Aorta (tissue), 5 donors: ENCODE measurements at places on chromosomes 6 and 20.
A peak's percentile ranks its signal among the peaks of the same experiment; 100 is the strongest.

GRCh38 chr20:54792688-54793087 is 317.3 kb downstream of the DOK5 start:
- no peak for DNase-seq

- peak; percentile 51 for DNase-seq
These were observed 55.7 kb upstream of the BHLHE23 start for GRCh38 chr20:63062188-63063140.

GRCh38 chr6:138383776-138384175 is 6.1 kb downstream of the SMIM28 start:
- DNase-seq = no peak

DNA sequence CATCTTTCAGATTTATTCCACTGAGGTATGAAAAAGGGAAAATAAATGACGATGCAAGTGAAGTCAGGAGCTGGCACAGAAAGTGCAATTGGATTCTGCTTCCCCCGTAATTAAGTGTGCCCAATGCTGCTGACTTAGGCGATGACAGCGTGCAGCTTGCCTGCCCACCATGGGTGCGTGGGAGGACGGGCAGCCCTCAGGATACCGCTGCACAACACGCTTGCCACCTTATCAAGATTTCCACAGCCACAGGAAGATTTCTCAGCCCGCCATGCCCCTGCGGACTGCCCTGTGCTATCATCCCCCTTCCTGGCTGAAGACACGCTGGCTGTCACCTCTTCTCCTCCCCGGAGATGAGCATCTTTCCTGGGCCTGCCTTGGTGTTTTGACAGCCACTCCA is 103.3 kb upstream of the BACH2 start:
- no peak for DNase-seq

DNA sequence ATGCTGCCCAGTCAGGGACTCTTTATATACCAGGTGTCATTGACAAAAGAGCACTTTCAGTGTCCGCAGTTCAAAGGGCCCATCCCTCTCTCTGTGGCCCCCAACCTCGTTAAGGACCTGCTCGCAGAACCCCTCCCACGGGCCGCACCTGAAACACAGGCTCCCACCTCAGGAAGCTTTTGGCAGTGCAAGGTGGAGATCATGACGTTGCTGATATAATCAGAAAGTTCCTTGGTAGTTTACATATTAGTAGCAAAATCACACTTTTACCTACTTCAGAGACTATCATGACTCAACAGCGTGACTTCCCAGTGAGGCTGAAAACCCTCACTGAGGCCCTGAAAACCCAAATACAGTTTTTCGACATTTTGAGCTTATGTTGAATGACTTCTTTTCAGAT is 4.1 kb downstream of the TTLL2 start:
- no peak for DNase-seq

GRCh38 chr6:21914121-21914973 is 320.8 kb downstream of the SOX4 start:
- DNase-seq = peak; percentile 92

- no peak for DNase-seq
These were observed 657.6 kb downstream of the PRKN start for GRCh38 chr6:162069995-162070394.

DNA sequence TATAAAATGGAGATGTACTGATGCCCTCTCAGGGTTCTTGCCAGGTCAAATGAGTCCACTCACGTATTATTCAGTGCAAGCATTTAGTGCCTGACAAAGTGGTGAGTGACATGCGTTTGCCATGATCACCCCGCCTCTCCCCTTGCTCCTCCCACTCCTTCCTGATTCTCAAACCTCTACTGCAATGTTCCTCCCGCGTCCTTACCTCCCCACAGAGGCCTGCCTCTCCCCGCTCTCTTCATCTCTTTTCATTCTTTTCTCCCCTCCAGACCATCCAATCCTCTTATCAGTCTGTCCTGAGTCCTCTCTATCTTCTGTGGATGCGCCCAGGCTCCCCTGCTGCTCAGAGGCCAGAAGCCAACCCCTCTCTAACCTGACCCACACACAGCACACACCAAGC is 40.7 kb downstream of the KCNK5 start:
- peak; percentile 36 for DNase-seq

- DNase-seq = no peak
These were observed 177.6 kb downstream of the UST start for GRCh38 chr6:148924226-148925012.

DNA sequence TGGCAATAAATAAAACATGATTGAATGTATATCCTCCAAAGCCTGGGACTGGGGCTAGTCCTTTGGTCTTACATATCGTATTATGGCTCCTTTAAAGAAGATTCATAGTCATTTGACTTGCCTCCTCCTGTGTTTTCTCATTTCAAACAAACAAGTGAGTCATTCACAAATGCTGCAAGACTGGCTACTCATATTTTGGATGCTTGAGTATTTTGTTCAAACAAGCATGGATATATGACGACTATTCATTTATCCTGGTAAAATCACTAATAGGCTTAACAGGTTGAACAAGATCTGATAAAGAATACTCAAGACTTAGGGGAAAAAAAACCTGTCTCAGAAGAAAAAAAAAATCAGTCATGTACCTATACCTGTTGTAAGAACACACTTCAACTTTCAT is 111.1 kb upstream of the CCDC28A start:
- no peak for DNase-seq

- DNase-seq = no peak
These were observed 249.0 kb downstream of the UTRN start for GRCh38 chr6:144534180-144534579.

- no peak for DNase-seq
These were observed 715.8 kb upstream of the HS3ST5 start for GRCh38 chr6:115058414-115059211.

DNA sequence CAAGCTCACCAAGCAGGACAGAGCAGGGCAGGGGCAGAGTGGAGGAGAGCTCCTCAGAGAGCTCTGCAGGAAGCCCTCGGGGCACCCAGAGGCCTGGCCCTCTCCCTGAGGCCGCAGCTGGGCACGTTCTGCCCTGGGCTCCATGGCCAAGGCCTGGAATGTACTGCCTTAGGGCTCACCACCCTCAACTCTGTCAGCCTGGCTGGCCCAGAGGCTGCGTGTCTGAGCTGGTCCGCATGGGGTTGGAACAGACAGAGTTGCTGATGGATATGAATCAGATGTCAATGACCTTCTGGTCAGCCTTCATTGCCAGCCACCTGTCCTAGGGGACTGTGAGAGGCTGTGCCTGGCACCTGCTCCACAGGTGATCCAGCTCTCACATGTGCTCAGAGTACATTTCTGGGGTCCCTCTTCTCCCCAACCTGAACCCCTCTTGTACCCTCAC is 33.2 kb upstream of the PCMTD2 start:
- DNase-seq = no peak

GRCh38 chr6:15406452-15406851 is 160.6 kb downstream of the JARID2 start:
- no peak for DNase-seq

- no peak for DNase-seq
These were observed 171.2 kb upstream of the SUPT3H start for GRCh38 chr6:45548657-45549515.

- DNase-seq = peak; percentile 77
These were observed 18.1 kb upstream of the NOL4L start for GRCh38 chr20:32603046-32603726.
